Stimulated activated CD8-positive, alpha-beta memory T cell treated with anti-CD3 and anti-CD28 coated beads, Interleukin-15, amount 100 ng/mL, for 24 hours (primary cell): ENCODE measurements at places on chromosomes 12 and 14.

DNA sequence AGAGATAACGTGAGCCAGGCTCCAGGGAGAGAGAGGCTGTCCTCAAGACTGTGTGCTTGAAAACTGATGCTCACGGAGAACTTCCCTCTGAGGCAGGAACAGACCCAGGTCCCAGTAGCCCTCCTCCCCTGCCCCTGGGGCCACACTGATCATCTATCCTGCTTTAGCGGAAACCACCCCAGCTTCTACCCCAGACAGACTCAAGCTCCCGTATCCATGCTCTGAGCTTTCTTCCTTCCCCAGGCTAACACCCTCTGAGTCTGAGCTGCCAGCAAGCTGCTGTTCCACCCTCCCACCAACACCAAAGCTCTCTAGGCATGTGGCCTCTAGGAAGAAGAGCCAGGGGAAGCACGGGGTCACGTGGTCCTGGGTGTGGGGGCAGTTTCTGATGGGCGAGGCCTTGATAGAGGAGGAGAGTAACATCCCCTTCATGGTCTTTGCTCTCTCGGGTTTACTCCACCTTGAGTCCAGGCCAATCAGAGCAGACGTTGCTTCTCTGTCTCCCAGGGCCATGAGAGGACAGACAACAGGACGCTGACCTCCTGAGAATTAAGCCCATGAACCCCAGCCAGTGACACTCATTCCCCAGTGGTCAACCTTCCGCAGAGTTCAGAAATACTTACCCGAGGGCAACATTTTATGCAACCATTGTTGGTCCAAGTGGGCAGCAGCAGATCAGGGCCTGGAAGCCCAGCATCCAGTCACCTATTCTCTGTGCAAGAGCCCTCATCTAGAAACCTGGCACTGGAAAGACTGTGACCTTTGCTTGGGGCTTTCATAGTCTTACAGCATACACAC, 1.4 kb downstream of the PCK2 start:
- DNase-seq = no peak

DNA sequence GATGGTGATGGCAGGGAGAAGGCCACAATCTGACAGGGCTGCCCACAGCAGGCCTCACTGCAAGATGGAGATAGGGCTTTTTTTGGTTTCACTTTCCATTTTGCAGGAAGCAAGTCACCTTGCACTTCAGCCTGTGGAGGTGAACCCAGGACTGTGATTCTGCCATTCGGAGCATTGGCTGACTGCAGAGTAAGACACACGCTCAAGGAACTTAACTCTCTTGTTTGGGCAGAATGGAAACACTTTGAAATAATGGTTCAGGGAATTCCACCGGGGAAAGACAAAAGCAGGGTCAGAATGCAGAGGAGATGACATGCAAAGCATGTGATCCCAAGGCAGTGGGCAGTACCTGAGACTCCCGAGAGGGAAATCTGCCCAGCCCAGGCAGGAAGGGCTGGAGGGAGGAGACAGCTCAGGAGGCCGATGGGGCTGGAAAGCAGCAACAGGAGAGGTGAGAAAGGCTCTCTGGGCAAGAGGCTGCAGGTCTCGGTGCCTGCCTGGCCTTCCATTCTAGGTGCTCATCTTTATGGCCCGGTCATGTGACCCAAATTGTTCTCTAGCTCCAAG, 58.7 kb upstream of the PRMT8 start:
- no peak for DNase-seq

DNA sequence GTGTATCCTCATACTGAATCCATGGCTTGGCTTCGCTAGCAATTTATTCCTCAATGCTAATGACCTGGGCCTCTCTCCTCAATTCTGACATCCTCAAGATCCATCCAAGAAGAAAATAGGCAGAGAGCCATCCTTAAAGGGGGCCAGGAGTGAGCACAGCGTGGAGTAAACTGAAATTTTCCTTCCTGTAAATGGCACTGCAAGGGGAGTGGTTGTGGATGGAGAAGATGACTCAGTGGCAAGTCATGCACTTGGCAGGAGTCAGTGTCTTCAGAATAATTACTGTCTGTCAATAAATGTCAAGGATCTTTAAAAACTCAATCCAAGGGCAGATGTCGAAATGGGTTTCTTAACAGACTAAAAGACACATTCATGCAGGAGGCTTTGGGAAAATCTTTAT, 88.0 kb upstream of the TMEM132C start:
- no peak for DNase-seq

GRCh38 chr12:124213666-124214347, 81.1 kb upstream of the RFLNA start:
- no peak for DNase-seq

GRCh38 chr12:14776236-14776961, 26.9 kb downstream of the WBP11 start:
- DNase-seq = no peak

- DNase-seq = no peak
Measured at GRCh38 chr12:50734409-50735263, 29.3 kb upstream of the ATF1 start.

- DNase-seq = no peak
Measured at GRCh38 chr12:42923156-42923555, 333.6 kb upstream of the PRICKLE1 start.

GRCh38 chr12:89706986-89707702, 1.5 kb downstream of the ATP2B1 start:
- DNase-seq = no peak

DNA sequence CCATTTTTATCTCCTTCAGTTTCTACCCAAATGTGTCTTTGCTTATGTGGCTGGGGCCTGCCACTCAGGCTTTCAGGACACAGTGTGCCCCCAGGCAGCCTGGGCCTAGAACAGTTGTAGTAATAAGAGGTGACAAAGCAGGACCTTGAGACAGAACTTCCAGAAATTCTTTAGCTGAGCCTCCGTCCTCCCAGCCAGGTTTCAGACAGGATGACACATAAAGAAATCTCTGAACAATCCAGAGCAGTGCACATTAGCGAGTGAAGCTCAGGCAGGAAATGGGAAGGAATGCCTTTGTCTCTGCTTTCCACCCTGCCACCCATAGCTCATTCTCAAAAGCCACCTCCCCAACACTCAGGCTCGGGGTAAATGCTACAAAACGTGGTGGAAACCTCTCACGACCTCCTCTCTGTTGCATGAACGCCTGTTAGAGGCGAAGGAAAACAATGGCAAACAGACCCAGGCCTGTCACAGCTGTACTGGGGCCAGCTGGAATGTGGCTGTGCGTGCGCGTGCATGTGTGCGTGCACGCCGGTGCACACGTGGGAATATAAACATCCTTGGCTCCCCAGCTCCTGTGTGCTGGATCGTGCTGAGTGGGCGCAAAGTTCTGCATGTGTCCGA, 286.7 kb downstream of the ZFP36L1 start:
- DNase-seq = no peak

DNA sequence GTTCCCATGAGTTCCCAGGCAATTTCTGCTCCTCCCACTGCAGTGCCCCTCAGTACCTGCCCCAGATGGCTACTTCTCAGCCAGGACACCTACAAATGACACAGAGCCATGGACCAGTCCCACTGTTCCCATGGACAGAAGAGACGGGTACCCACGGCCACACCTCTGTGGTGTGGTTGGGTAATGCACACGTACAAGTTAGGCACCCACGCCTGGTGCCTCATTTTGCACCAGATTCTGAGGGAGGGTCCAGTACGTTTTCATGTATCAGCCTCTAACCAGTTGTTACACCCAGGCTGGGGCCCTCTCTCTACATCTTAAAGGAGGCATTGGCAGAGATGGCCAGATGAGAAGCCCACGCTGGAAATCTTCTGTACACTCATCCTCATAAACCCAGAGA, 114.0 kb downstream of the DICER1 start:
- no peak for DNase-seq

DNA sequence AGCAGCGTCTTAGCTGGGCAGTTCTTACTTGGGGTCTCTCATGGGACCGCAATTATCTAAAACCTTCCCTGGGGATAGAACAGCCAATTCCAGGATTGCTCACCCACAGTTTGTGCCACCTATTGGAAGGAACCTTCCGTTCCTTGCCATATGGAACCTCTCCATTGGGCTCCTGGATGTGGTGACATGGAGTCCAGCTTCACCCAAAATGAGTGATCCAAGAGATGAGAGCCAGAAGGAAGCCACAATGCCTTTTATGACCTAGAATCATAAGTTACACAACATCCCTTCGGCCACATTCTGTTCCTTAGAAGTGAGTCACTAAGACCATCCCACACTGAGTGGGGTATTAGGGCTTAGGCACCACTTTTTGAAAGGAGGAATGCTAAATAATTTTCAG, 164.4 kb downstream of the FBXL14 start:
- no peak for DNase-seq

DNA sequence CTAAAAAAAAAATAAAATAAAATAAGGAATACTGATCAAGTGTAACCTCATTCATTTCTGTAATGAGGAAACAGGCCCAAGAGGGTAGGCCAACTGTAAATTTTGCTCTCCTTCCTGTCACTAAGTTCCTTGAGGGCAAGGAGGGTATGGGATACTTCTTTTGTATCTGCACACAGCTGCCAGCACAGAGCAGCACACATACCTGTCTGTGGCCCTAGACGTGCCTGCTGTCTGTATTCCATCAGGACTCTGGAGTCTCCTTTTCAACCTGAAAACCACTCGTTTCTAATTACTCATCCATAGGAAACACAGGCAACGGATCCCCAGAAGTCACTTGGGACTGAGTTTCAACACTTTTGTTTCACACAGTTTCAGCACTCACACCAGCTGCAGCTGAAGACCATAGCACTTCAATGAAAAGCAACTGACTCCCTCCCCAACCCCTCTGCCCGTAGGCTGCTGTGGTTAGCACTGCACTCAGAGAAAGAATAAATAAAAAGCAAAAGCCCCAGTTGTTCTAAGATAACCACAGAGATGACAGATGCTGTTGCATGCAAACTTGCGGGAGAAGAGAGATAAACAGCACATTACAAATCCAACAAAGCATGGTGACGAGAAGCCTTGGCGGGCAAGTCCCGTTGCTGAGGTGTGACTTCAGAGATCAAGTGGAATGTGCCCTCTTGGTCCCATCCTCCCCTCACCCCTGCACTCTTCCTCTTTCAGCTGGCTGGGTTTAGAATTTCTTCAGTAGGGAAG, 24.9 kb downstream of the CRACR2A start:
- DNase-seq = no peak

- no peak for DNase-seq
Measured at GRCh38 chr14:77892381-77892871, 92.5 kb downstream of the ADCK1 start.

DNA sequence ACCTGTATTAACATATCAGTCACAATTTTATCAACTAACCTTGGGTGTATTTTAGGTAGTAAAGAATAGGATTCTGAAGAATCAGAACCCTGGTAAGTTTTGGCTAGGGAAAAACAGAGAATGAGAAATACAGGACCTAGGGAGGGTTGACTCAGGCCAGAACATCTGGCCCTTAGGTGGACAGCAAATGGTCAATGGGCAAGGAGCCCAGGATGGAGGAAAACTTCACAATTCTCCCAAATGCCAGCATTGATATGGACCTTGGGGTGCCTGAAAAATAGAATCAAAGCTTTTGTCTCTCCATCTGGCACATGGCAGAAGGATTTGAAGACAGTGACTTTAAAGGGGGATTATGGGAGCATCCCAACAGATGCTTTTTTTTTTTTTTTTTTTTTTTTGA, 32.7 kb upstream of the PRPF39 start:
- DNase-seq = no peak

DNA sequence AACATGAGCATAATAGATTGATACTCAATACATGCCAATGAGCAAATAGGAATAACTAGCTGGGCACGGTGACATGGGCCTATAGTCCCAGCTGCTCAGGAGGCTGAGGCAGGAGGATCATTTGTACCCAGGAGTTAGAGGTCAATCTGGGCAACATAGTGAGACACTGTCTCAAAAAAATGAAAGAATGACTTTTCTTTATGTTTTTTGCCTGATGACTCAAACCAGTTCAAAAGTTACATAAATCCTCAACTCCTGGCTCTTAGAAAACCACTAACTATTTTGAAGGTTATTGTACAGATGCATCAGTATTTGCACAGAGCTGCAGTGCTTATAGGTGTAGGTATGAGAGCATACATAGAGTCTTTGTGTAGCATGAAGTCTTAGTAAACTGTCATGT, 219.2 kb upstream of the RGS6 start:
- no peak for DNase-seq

GRCh38 chr12:124550123-124551089, 17.0 kb downstream of the NCOR2 start:
- no peak for DNase-seq

DNA sequence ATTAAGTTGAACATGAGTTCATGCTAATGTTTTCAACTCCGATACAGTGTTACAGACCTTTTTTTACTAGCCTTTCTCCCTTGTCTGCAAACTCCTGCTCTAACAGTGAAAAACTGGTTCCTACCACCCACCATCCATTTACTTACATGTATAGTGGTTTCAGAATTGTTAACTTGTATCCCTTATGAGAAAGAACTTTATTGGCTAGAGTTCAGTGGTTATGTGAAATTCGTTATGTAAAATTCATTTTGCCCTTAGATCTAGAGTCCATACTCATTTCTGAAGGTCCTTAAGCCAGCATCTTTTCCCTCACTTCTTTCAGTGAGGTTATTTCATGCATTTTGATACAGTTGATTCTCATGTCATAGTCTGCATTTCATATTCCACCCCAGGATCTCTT, 51.0 kb downstream of the PRKCH start:
- no peak for DNase-seq

DNA sequence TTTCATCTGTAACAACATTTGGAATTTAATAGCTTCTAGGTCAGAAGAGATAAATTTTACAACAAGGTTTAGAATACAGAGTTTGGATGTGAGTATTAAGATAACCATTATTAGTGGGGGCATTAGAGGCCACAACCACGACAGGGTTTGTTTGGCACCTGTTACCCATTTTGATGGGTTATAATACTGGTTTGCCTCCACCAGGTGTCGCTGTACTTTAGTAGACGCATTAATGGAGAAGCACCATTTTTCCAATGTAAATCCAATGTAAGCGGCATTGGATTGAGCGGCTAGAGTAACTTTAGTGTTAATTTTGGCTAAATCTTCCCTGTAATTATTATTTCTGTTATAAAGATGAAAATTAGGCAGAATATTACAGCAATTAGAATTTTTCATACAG, 136.2 kb downstream of the SLCO1B3 start:
- no peak for DNase-seq

GRCh38 chr12:75798136-75798926, 233.2 kb downstream of the PHLDA1 start:
- no peak for DNase-seq

- no peak for DNase-seq
Measured at GRCh38 chr12:43060742-43061141, 471.2 kb upstream of the PRICKLE1 start.

- no peak for DNase-seq
Measured at GRCh38 chr14:76908834-76909233, 82.6 kb downstream of the LRRC74A start.

DNA sequence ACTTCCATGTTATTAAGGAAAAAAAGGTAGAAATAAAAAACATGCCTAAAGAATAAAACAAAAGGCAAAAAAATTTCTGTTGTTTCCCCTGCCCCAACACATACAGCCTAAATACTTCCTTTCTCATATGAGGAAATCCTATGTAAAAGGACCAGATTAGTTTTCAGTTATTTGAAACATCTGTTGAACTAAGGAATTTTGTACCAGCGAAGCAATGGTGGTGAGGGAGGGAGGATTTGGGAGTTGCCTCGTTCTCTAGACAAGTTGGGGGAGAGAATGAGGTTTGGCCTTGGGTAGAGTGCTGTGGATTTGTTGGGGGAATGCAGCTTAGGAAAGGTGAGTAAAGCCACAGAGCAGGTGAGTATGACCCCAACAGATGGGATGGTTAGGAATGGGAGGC, 141.5 kb upstream of the RFLNA start:
- DNase-seq = no peak
